ENCODE measurements at places on chromosomes 4 and X.

GRCh38 chrX:18672008-18672407, at the start of gene RS1:
Gene RS1, minus strand, starts transcription at chrX:18672108. Its CDS starts 40 bp downstream, at chrX:18672068.
- DNase-seq = no peak

- DNase-seq = no peak
These were observed 8.2 kb downstream of the GRPEL1 start for GRCh38 chr4:7059662-7060061.

DNA sequence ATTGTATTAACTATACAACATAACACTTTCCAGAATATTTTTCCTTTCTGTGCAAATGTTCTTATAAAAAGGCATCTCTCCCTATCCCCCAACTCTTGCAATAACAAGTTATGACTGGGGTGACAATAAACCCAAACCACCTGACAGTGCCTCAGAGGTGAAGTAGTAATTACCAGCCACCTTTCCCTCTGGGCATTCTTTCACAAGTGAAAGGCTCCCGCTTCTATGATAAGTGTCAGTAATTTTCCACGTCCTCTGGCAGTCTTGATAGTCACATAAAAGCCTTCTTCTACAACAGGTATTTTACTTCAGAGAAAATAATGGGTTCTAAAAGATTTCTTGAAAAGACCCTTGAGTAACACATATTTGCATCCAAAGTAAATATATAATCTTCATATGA, 82.7 kb downstream of the MANBA start:
- DNase-seq = no peak

- no peak for DNase-seq
These were observed 676.7 kb upstream of the TENM3 start for GRCh38 chr4:181566490-181566889.

DNA sequence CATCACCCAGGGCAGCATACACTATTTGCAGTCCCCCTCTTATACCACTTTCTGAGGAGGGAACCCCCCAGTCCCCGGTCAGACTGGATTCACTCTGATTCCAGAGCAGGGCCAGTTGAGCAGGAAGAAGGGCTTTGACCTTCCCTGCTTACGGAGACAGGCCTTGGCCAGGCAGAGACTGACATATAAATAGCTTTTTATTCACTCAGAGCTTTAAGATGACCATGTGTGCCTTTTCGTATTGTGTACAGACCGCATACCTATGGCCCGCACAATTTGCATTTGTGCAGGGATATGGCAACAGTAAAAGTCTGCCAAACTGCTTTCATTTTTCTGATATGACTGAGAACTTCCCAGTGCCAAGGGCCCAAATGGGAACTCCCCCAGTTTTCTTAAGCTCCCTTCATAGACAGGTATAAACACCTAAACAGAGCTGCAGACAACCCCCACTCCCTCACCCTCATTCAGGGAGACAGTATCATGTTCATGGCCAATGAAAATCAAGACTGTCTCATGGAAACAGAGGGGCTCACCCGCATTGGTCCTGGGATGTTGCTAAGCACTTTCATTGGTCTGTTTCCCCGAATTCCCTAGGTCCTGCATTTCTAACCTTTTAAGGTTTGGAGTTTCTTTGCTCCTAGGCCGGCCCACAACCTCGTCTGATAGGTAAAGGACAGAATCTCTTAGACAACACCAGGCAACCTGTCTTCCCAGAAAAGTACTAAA, 86.0 kb downstream of the RTL5 start:
- DNase-seq = no peak

DNA sequence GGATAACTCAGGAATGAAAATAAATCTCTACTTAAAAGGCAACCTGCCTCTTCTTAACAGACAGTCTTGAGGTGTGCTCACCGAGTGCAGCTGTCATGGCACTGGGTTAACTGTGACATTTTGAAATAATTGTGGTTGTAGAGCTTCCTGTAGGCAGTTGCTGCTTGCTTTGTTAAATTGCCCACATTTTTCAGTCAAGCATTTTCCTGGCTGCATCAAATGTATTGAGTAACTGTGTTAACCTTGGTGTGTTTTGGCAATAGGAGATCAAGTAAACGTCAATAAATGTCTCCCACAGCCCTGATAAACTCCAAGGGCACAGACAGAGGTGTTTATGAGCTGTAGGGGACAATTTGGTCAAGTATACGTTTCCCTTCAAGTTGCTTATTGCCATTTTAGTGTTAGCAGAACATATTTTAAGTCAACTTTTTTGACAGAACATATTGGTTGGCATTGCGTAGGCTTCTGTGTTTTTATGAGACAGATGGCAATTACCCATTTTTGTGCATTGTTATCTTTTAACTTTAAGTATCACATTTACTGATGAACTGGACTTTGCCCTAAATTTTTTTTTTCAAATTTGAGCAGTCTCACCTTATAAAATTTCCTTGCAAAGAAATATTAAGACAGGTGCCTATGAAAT, 527.4 kb downstream of the C4orf33 start:
- DNase-seq = peak; percentile 3

DNA sequence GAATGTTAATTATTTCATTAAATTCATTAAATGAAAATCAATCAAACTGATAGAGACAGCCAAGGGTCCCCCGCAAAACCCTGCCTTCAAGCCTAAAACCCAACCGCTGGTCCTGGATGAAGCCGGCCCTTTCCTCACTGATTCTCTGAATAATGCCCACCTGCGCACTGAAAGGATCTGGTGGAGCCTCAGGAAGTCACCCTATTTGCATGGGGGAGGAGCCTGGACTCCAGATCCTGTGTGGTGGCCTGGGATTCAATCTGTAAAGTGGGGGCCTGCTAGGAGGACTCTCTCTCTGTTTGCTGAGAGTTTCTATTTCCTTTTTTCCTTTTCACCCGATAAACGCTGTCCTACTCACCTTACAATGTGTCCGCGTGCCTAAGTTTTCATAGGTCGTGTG, 97.9 kb upstream of the ADAMTS3 start:
- no peak for DNase-seq

- DNase-seq = no peak
These were observed 1087.1 kb downstream of the C4orf33 start for GRCh38 chr4:130183096-130183495.

DNA sequence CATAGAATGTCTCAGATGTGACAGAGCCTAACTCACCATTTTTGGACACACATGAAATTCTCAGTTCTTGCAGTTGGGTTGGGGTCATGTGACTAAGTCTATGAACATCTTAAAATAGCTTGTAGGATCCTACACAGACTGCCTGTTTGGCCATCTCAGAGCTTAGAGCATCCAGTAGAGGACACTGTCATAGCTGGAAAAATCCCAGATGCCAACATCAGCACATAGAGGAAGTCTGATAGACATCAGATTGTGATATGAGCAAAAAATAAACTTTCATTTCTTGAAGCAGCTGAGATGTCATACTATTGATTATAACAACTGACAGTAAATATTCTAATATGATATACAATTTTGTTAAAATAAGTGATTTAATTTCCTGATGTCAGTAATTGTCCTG, 207.1 kb downstream of the TRAM1L1 start:
- no peak for DNase-seq

DNA sequence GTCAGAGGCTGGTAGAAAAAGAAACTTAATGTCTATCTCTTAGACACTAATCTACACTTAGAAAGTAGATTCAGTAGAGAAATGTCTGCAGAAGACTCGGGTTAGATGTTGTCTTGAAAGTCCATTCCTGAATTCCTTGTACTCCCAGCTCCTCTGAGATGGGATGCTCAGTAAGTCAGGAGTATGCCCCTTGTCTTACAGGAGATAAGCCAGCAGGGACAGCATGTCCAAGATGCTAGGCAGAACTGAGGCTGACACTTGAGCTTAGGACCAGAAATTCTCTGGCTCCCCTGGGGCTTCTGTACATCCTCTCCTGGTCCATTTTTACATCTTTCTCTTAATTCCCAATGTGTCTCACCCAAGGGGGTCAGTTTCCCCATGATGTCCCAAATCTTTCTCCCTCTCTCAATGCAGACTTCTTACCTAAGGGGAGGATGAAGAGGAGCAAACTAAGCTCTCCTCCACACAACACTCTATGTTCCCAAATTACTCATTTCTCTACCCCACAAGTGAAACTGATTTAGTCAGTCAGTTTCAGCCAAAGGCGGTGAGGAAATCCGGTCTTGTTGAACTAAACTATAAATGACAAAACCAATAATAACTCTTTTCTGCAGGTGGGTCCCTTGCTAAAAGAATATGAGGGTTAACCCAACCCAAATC, 558.2 kb upstream of the DIPK2B start:
- no peak for DNase-seq

GRCh38 chrX:43627669-43628068, 28.4 kb upstream of the MAOA start:
- DNase-seq = no peak

GRCh38 chr4:126533146-126533805, 1099.5 kb upstream of the INTU start:
- DNase-seq = no peak

- DNase-seq = no peak
These were observed 38.9 kb downstream of the CCNQ start for GRCh38 chrX:153560000-153560399.

DNA sequence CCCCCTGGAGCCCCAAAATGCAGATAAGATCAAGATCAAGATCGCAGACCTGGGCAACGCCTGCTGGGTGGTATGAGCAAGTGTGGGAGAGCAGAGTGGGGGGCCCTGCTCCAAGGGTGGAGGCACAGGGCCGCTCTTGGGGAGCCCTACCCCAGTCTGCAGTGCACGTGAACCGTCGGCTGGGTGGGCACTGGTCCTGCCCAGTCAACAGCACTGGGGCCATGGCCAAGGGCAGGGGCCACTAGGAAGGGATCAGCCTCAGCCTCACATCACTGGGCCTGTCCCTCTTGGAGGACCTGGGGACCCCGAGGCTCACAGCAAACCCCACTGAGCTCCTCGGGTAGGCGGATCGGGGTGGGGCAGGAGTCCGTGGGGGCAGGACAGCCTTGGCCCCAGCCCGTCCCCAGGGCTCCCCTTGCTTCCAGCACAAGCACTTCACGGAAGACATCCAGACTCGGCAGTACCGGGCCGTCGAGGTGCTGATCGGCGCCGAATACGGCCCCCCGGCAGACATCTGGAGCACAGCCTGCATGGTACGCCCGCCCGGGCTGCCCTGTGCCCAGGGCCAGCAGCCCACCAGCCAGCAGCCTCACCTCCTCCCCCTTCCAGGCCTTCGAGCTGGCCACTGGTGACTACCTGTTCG, 3.6 kb downstream of the SRPK3 start:
- no peak for DNase-seq

DNA sequence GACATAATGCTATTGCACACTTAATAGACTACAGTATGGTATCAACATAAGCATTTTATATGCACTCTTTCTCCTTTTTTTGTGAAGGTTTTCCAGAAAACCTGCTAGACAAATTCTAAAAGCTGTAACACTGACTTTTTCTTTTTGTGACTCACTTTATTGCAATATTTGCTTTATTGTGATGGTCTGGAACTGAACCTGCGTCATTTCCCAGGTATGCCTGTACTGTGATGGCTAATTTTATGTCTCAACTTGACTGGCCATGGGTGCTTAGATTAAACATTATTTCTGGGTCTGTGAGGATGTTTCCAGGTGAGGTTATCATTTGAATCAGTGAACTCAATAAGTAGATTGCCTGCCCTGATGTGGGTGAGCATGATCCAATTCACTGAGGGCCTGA, 35.5 kb upstream of the LAMP2 start:
- DNase-seq = no peak

DNA sequence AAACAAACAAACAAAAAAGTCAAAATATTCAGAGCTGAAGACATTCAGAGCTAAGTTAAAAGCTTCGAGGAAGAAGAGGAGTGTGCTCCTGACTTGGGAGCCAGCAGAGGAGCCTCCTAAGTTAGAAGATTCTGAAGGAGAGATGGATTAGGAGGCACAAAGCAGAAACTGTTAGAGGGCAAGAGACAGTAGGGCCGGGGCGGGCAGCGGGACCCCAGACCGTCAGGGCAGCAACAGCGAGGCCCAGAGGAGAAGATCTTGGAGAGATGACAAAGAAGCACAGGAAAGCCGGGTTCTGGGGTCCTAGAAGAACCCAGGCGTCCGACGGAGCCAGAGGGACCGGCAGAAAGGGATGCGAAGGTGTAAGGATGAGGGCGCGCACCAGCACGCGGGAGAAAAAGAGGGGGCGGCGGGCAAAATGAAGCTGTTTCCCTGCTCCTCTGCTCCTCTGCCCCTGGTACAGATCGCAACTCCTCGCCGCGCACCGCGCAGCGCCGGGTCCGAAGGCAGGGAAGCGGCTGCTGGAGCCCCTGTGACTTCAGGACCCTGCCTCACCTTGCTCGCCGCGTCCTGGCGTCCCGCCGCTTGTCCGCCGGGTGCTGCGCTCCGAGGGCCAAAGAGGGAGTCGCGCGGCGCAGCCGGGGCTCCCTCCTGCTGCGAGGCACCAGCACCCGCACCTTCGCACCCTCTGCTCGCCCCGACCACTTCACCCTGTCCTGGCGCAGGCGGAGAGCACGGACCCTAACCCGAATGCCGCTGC, 477 bp downstream of the KLHL13 start:
- no peak for DNase-seq

GRCh38 chr4:166078955-166079354, 205.9 kb downstream of the TLL1 start:
- DNase-seq = no peak

GRCh38 chr4:39480251-39480650, 21.4 kb downstream of the LIAS start:
- DNase-seq = no peak

DNA sequence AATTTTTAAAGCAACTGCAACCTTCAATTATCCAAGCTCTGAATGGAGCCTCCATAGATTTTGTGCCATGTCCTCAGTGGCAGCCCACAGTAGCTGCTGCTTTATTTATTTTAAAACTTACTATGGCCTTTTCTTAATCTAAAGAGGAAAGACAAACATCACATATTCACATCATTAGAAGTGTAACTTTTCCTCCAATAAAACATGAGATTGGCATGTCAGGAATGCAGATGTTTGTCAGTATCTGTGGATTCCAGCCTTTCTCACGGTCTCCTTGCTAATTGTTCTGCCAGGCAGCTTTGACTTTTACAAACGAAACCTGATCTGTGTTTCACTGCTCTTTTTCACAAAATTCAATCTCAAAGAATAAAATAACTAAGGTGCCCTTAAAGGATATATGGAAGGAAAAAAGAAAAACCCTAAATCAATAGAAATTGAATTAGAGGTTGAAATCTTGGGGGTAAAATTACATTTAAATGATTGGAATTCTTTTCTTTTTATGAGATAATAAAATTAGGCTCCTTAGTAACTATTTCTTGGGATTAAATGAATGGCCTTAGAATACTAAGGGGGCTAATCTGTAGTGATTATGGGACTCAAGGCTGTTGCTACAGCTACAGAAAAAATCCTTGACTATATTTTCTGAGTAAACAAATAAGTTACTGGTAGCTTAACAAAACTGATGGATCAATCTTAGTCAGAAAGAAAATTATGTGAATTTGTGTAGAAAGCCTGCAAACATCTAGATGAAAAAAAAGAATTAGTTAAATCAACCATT, 151.3 kb downstream of the RTL9 start:
- DNase-seq = no peak

DNA sequence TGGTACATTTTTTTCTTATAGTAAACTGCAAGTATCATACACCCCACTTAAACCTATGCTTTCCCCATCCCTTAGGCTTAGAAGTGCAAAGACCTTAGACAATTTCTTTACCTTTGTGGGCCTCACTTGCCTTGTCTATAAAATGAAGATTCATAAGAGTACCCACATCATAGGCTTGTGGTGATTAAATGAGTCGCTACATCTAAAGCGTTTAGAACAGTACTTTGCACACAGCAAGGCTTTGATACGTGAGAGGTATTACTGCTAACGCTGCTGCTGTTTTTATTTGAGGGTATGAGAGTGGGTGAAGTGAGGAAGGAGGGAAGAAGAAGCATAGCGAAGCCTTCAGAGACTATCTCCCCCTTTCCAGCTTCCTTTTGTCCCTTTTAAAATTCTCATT, 87.8 kb upstream of the RPS6KA3 start:
- peak; percentile 48 for DNase-seq

GRCh38 chr4:99749445-99750391, 66.9 kb upstream of the DAPP1 start:
- DNase-seq = no peak
